Sciatic nerve (tissue), 2 donors: ENCODE measurements at places on chromosomes 2 and 18.

- no peak for DNase-seq
These were observed 80.3 kb downstream of the NPAS2 start for GRCh38 chr2:100900156-100900795.

DNA sequence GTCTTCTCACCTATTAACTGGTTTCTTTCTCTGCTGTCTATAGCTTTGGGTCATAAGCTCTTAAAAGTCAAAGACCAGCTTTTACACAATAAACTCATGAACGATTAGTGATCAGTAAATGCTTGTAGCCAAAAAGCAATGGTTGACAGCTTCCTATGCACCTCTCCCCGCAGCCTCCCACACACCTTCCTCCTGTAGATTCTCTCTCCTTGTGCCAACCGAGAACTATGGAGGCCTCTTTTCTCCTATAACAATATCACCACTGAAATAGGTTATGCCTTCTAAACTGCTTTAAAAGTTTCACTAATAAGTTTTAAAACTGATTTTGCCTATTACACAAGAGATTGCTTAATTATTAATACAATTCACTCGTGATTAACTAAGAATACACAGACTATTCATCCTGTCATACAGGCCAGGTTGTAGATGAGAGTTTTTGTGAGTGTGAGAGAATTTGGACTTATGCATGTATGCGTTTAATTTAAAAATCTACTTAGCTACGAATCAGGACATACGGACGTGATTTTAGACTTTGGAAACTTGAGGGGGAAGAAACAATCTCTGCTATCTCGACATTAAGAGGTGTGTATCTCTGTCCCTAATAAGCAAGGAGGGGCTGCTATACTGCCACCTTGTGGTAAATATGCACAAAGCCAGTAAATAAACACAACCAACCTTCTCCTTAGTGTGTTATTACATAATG is 229.1 kb upstream of the RBBP8 start:
- no peak for DNase-seq

- no peak for DNase-seq
These were observed 58.8 kb downstream of the MAP4K4 start for GRCh38 chr2:101756266-101756665.

DNA sequence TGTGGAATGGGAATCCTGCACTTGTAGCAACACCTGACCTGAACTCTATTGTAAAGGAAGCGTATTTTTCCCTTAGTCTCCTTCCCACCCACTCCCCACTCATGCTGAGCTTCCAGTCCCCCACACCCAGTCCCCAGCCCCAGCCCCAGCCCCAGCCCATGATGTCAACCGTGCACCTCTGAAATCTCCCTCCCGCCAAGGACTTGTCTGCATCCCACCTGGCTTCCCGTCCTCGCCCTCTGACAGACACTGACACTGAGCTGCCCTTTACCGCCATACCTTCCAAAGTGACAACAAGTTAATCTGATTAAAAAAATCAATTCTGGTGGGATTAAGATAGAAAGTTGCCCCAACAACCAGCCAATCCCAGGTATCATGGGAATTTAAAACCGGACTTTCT is 213.6 kb upstream of the CELF4 start:
- no peak for DNase-seq

- no peak for DNase-seq
These were observed 10.5 kb downstream of the TM4SF20 start for GRCh38 chr2:227368574-227368973.

- no peak for DNase-seq
These were observed 30.7 kb downstream of the AMER3 start for GRCh38 chr2:130786076-130786475.

DNA sequence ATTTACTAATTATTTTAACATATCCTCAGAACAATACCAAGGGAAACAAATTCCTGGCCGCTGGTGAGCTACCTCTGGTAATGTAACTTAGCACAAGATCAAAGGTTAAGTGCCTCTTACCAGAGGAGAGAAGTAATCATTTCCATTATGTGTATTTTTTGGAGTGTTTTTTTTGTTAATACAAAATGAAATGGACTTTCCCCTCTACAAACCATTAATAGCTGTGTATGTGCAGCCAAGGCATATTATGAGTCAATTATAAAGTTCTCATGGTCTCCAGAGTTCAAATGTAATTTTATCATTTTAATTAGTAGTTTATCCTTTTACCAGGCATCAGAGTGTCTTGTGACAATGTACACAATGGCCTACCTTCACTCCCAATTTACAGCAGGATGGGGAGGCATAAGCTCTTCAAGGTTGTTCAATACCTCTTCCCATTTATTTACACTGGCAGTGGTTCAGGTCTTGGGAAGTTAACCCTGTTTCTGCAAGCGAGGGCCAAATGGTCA is 242.2 kb downstream of the TGIF1 start:
- no peak for DNase-seq

- no peak for DNase-seq
These were observed 725 bp downstream of the FBXO48 start for GRCh38 chr2:68466361-68466777.

GRCh38 chr2:237143118-237143517 is 57.4 kb downstream of the COPS8 start:
- DNase-seq: no peak

GRCh38 chr18:3402982-3403451 is 47.0 kb upstream of the TGIF1 start:
- no peak for DNase-seq

- no peak for DNase-seq
These were observed 93.0 kb downstream of the SETBP1 start for GRCh38 chr18:44773640-44774155.

DNA sequence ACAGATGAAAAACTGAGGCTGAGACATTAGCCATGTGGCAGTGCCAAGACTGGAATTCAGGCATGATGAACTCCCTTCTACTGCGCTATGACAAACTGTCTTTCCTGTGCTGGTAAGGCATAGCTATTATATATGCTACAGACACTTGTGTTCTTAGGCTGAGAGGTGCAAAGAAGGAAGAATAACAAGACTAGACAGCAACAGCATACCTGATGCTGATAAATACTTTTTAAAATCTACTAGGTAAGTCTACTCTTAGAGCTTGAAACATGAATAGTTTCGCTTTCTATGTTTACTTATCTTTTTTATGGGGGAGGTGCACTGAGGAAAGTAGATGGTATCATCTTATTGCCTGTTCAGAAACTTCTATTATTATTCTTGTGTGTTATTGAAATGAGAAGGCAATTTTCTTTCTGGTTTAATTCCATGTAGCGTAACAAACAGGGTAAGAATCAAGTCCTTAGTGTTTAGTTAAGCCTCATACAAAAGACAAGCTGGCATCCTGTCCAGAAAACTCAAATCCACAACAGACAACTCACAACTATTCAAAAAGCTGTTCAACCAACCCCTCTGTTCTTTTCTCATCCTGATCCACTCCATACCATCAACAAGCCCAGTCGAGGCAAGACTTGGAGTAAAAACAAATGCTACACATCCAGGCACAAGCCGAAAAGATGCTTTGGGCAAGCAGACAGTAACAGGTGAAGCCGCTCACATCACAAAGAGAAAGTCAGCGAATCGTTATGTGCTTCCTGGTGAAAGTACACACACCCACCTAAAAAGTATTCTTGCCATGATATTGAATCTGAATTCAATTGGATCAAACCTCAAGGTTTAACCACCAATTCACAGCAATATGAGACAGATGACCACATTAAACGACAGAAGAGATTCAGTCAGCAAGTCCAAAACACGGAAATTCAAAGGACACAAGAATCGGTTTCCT is 1.5 kb downstream of the TTC32 start:
- DNase-seq: no peak

DNA sequence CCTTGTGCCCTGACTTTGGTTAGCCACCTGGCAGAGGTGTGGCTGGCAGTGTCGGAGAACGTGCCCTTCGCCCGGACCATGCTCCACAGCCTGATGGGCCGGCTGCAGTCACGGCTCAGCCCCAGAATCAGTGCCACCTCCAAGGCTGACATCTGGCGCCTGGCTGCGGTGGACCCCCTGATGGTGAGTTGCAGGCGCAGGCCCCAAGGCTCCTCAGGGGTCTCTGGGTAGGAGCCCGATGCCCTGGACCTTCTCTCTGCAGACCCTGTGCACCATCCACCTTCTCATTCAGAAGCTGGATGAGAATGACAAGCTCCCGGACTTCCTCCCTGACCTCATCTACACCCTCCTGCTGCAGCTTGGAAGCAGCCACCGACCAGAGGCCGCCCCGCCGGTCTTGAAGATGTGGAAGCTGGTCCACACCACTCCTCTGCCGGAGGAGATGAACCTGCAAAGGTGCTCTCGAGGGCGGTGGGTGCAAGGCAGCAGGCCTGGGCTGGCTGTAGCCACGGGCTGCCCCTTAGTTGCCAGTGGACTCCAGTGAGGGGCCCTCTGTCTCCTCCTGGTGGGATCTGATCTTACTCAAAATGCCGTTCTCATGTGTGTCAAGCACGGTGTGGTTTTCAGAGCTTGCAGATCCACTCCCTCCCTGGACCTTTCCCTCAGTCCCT is 32.1 kb downstream of the HJURP start:
- peak; percentile 40 for DNase-seq

DNA sequence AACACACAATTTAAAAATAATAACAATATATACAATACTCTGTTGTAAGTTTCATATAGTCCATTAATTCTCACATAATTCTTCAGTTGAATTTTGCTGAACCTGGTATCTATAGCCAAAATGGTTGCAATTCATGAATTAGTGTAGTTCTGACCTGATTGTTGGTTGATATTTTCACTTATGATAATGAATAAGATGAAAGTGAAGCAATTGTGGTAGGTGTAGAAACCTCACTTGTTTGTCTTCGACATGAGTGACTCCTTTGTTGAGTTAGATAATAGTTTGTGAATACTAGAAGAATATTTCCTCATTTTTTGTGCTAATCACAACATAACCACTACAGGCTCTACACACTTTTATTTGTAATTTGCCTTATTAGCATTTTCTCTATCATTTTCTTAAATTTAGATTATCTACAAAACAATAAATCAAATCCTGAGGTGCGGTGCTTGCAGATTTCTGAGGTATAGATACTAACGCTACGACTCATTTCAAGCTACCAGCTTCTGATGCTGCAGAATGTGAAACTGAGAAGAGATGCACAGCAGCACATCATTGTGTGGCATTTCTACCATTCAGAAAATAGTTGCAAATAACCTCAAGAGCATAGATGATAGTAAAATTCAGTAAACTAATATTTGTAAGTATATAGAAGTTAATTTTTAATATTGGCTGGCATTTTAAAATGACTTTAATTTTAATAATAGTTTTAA is 117.9 kb downstream of the KCNH7 start:
- DNase-seq: no peak
